ENCODE measurements at places on chromosomes 7 and 10. TPM values are rescaled to one million over a fixed set of nuclear protein-coding genes. Genes with fewer than 3 reads are reported as not detected.
A peak's percentile ranks its signal among the peaks of the same experiment; 100 is the strongest.

DNA sequence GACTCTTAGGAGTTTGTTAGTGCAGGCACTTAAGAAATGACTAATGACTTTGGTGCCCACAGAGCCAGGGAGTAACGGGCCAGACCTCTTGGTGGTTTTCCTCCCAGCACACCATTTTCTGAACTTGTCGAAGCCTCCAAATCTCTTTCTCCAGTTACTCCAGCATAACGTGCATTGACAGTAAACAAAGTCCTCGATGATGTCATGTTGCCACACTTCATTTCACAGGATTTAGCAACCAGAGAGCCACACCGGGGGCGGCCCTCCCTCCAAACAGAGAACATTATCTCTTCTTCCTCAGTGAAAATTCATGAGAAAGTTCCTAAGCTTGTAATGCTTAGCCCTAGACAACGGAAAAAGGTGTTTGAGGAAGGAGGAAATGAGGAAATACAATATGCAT is 4.0 kb upstream of the SVOPL start:
- DNase-seq, result no peak

DNA sequence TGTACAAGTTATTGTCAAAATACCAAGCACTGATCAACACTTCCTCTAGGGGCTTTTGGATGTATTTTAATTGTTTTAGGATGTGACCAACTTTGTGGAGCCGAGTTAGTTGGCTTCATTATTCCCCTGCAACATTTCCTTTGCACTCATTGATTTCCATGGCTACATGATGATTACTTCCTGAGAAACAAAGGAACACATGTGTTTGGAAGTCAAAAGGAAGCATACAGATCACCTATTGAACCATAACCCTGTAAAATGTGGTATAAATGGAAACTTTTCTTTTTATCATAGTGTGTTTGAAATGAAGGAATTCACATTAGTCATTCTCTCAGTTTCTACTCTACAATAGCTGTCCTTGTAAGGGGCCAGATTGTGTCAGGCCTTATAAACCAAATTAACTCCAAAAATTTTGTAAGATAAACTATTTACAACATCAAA is 32.2 kb upstream of the EXOC6 start:
- DNase-seq, result no peak

DNA sequence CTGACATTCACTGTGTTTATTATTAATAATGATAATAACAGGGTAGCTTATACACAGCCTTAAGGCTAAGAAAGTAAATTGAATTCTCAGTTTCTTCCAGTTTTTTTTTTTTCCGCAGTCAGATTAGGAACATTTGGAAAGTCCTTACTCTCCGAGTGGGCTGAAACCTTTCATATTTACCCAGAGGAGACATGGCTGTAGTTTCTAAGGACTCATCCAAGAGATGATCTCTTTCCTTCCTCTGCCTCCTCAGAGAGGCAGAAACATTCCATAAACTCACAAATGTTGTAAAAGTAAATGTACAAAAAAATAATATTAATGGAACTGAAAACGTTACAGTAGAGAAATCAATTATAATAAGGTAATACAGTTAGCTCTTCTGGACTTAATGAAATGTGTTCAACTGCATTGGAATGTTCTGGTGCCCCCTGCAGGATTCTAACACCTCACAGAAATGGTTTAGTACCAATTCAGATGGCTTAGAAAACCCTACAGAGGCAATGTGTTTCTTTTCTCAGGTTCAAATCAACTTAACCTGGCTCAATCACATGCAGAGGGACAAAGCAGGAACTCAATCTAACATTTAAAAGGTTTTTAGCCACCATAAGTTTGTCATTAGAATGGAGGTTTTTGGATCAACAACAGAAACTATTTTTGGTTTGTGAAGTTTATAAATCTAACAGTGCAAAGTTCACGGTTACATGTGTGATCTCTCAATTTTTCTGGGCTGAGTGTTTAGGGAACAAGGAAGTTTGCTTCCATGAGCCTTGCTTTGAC is 71.7 kb downstream of the ICA1 start:
- DNase-seq, result no peak

The OR2A7 gene
- total RNA-seq, result 16.8 TPM

The PRSS37 gene
- total RNA-seq, result not detected

GRCh38 chr10:102310361-102311024 is 65.2 kb downstream of the GBF1 start:
- no peak for DNase-seq

GRCh38 chr7:82172017-82172416 is 271.6 kb downstream of the CACNA2D1 start:
- DNase-seq, result no peak

DNA sequence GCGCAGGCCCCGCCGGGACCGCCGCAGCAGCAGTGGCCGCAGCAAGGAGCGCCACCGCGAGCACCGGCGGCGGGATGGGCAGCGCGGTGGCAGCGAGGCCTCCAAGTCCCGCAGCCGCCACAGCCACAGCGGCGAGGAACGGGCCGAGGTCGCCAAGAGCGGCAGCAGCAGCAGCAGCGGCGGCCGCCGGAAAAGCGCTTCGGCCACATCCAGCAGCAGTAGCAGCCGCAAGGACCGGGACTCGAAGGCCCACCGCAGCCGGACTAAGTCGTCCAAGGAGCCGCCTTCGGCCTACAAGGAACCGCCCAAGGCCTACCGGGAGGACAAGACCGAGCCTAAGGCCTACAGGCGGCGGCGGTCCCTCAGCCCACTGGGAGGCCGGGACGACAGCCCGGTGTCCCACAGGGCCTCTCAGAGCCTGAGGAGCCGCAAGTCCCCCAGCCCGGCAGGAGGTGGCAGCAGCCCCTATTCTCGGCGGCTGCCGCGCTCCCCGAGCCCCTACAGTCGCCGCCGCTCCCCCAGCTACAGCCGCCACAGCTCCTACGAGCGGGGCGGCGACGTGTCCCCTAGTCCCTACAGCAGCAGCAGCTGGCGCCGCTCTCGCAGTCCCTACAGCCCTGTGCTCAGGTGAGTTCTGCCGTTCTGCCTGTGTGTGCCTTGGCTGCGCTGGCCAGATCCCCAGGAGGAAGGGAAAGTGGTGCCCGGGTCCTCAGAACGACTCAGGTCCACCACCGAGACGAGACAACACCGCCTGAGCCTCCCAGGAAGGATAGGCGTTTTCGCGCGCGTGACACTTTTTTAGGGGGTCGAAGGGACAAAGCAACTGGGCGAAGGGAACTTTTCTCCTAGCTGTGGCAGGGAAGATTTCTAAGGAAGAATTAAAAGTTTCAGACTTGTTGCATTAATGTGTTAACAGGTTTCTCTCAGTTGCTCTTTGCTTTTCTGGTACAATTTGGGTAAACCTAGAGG is 1.5 kb downstream of the CDK13 start:
- peak; percentile 88 for DNase-seq

The WDFY4 gene
- total RNA-seq, result 0.91 TPM

DNA sequence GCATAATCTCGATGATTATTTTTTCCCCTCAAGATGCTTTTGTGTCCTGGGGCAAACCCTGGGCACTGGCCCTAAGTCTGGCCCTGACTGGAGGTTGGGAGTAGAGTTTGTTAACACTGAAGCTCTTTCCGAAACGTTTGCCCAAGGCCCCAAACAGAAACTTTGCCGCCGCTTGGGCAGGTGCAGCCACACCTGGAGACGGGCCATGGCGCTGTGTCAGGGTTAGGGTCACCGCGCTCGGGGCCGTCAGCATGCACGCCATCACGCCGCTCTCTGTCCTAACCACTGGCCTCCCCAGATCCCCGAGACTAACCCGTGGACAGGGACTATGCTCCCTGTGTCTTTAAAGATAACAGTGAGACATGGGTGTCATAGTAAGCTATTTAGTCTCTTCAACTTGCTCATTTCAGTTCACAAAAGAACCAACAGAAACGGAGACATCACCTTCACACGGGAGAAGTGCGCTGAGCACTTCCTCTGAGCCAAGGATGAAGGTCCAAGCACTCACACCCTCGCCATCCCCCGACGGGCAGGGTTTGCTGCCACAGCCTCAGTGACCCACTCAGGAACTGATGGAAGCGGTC is 85.3 kb upstream of the DIP2C start:
- peak; percentile 78 for DNase-seq

- DNase-seq, result no peak
Measured at GRCh38 chr7:112420236-112420861, 29.9 kb upstream of the IFRD1 start.

GRCh38 chr10:74133923-74134820 is 16.5 kb downstream of the AP3M1 start:
- no peak for DNase-seq

The CYP3A7 gene
- total RNA-seq, result not detected

- peak; percentile 89 for DNase-seq
Measured at GRCh38 chr10:7787150-7787856, 490 bp downstream of the KIN start.

DNA sequence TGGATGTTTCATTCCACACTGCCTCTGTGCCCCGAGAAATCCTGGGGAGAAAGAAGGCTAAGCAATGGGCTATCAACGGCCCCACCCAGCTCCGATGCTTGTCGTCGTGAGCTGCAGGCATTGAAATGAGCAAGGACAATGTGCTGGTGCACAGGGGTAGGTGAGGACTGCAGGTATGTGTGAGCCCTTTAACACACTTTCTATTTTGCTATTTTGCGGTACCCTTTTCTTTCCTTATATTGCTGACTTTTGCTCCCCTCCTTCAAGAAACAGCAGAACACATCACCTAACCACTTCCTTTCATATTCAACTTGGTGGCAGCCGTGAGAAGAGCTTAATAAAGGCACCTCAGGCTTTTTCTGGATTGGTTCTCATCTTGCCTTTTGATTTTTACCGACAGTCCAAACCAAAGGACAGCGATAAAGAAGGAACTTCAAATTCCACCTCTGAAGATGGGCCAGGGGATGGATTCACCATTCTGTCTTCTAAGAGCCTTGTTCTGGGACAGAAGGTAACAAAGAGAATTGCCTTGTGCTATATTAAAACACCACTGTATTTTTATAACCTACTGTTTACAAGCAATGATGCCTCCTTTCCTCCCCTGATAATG is 39.2 kb downstream of the AIFM2 start:
- DNase-seq, result no peak

The SLC29A3 gene
- total RNA-seq, result 1.1 TPM

The SORBS1 gene
- 53.1 TPM for total RNA-seq

GRCh38 chr7:83575436-83575835 is 73.5 kb downstream of the SEMA3E start:
- no peak for DNase-seq

The PNLIPRP1 gene
- not detected for total RNA-seq

The FAM25G gene
- total RNA-seq, result 115 TPM

DNA sequence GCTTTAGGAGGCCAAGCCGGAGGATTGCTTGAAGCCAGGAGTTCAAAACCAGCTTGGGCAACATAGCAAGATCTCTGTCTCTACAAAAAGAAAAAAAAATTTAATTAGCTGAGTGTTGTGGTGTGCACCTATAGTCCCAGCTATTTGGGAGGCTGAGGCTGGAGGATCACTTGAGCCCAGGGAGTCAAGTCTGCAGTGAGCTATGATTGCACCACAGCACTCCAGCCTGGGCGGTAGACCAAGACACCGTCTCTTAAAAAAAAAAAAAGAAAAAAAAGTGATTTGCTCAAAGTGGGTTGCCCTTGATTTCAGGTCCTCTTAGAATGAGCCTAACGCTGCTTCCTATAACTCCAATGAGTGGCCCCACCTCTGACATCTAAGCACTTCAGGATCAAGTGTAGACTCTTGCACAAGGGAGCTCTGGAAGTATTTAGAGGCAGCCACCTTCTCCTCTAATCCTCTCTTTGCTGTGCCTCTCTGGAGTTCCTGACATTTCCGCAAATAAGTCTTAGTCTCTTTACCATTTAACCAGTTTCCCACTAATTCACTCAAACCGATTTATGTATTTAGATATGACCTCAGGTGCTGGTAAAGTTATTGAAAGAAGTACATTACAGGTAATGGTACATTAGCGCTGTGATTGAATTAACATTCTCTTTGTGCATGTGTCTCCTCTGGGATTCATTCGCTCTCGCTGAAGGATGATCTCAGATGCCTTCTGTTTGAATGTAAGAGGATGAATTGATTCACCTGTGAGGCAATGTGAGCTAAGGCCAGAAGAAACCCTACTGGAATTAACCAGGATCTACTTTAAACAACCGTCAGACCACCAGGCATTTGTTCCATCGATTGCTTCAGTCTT is 60.8 kb upstream of the CELF2 start:
- DNase-seq, result no peak

DNA sequence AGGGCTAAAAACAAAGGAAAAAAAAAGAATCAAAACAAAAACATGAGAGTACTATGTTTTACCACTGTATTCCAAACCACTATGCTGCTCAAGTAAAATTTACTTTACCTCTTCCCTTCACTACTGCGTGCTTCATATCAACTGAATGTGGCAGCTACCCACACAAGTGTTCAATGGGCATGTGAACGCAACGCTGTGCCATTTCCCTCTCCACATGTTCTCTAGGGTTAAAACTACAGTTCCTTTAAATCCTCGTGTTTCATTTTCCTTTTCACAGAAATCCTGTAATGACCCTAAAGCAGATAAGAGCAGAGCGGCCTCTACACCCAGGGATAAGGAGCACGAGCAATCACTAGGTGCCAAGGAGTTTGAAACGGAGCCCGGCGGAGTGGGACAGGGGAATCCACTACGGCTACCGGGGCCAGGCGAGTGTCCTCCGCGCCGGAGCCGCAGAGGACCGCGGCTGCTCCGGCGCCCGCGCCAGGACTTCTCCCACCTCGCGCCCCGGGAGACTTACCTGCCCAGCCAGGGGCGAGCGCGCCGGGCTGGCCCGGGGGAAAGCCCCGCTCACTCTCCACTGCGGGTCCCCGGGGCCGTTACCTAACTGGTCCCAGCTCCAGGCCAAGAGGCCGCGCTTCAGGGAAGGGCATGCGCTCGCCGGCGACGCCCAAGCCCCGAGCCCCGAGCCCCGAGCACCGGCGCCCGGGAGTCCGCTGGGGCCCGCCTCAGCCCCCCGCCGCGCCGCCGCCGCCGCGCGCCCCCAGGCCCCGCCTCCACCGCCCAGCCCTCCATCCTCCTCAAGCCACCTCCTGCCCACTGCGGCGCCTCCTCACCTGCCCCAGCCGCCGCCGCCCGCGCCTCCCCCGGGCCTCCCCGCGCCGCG is 711 bp downstream of the NAMPT start:
- peak; percentile 55 for DNase-seq

DNA sequence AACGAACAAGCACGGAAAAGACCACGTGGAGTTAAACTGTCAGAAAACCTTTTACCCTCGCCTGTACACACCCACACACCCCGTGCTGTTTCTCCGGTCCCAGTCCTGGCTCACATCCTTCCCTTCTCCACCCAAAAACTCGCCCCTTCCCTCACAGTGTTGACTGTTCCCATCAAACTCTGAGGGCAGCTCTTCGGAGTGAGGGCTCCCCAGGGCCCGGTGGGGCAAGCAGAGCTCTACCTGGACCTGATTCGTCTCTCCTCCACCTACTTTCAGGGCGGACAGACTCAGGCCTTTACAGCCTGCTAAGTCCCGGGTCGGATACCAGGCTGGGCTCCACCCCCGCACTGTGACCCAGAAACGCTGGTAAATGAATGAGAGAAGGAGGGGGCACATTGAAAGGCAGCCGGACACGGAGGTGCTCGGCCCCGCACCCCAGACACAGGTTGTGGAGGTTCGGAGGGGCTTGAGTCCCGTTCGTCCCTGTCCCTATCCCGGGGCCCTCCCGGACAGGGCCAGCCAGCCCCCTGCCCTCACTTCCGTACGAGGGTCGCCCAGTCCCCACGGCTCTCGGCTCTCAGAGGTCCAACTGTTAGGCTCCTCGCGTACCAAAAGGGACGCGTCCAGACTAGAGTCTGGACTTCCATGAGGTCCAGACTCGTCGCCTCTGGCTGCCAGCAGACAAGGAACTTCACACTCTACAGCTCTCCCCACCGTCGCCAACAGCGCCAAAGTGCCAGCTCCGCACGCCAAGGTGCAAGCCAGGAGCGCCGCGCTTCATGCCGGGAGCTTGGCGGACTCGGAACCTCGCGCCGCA is 31.7 kb upstream of the ASL start:
- peak; percentile 90 for DNase-seq

The PYROXD2 gene
- 3.5 TPM for total RNA-seq
